Stimulated activated CD8-positive, alpha-beta memory T cell treated with anti-CD3 and anti-CD28 coated beads, Interleukin-4, amount 100 ng/mL, for 4 hours (primary cell): ENCODE measurements at places on chromosomes 7 and 10.

GRCh38 chr7:137791930-137792329, 54.8 kb downstream of the DGKI start:
- no peak for DNase-seq

DNA sequence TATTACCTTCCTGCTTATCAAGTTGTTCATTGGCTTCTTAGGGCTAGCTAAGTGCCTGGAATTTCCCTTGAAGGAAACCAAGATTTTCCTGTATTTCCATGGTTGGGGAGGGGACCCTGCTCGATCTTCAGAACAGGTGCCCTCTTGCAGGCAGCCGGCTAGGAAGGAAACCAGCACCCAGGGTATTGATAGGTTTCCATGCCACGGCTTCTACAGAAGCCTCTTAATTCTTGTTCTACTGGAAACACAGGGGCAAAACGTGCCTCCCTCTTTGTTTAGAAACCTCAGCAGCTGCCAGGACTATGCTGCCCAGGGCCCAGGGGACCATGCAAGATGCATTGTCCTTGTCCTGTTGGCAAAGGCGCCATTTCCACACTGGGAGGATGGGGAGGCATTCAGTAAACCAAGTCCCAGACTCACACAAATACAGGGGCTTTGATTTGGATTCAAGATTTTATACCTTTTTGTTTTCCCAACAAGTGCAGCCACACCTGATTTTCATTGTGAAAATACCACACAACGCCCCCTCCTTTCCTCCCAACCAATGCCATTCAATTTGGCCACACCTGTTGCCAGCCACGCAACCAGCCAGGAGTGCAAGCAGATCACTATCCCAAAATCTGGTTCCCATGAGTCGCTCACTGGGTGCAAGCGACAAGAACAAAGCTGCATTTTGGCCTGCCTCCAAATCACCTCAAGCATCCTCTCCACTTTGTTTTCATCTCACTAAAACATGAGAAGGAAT, 29.6 kb downstream of the C10orf71 start:
- DNase-seq = no peak

- DNase-seq = no peak
Observed at GRCh38 chr10:76618641-76619040, 1019.0 kb downstream of the KCNMA1 start.

- no peak for DNase-seq
Observed at GRCh38 chr10:102988404-102989314, 70.6 kb downstream of the CNNM2 start.

- DNase-seq = no peak
Observed at GRCh38 chr10:110778211-110778610, 93.5 kb upstream of the PDCD4 start.

DNA sequence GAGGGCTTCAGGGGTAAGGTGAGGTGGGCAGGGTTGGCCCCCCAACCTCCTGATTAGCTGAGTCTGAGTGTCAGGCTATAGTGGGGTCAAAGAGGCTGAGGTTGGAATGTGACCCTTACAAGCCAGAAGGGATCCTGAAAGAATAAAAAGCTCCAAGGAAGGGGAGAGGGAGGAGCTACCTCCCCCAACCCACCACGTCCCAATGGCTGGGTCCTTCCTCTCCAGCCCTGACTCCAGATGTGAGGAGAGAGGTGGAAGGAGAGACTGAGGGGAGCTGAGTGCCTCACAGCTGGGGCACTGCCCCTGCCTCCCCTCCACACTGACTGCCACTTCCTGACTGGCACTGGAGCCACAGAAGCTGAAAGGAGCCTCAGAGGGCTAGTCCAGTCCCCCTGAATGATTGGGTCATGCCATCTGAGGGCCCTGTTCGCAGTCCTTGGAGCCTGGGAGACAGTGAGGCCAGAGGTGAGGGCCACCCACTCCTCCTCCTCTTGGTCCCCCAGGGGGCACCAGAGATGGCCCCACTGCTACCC, 20.6 kb downstream of the IMPDH1 start:
- DNase-seq = no peak

DNA sequence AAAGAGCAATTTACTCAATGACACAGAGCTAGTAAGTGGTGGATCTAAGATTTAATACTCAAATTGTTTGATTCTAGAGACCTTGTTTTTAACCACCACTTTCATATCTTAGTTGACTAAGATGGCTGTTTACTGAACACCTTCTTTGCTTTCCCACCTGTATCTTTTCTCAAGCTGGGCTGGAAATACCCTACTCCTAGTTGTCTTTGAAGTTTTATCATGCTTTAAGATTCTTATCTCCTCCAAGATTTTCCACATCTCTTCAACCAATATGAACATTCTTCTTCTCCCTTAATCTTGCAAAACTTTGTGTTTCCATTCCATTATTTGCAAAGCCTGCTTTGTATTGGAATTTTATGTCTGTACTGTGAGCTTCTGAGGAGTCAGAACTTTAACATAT, 157.9 kb downstream of the NXPH1 start:
- DNase-seq = no peak

DNA sequence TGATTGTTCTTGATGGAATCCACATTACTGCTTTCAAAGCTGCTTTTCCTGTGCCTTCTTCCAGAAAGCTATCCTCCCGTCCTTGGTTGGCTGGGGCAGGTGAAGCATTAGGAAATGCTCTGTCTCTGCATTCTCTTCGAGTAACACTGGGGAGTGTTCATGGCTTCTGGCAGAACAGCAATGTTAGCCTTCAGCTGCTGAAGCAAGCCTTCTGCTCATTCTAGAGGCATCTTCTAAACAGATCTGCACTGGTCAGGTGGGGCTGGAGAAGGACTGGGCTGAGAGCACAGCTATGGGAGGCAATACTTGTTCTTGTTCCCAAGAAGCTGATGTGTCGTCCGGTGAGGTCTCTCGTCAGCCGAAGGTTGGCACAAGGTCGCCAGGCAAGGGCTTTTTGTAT, 80.6 kb downstream of the MGMT start:
- DNase-seq = no peak

- peak; percentile 80 for DNase-seq
Observed at GRCh38 chr7:2354186-2354938, at the start of gene EIF3B. Gene EIF3B, plus strand, starts transcription at chr7:2354827. Its CDS starts 95 bp downstream, at chr7:2354922.

GRCh38 chr10:43960981-43961380, 312.3 kb upstream of the ZNF32 start:
- DNase-seq = no peak

DNA sequence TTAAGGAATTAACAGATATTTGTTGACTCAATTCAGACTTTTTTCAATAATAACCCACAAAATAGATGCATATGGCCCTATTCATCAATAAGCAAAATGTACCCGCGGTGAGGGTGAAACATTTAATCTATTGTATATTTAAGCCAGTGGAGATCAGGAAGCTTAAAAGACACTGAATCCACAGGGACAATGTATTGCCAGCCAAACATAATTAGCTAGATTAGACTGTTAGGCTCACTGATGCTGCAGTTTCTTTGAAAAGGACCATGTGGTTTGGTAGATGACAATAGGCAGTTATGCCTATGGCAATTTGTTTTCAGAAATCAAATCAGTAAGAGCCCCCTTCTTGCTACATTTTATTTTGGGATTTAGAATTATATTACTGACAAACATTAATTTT, 87.3 kb upstream of the PLXDC2 start:
- DNase-seq = no peak

GRCh38 chr7:128909625-128910568, 612 bp downstream of the KCP start:
- DNase-seq = no peak

- DNase-seq = no peak
Observed at GRCh38 chr7:157690058-157690832, 353.4 kb downstream of the DNAJB6 start.

DNA sequence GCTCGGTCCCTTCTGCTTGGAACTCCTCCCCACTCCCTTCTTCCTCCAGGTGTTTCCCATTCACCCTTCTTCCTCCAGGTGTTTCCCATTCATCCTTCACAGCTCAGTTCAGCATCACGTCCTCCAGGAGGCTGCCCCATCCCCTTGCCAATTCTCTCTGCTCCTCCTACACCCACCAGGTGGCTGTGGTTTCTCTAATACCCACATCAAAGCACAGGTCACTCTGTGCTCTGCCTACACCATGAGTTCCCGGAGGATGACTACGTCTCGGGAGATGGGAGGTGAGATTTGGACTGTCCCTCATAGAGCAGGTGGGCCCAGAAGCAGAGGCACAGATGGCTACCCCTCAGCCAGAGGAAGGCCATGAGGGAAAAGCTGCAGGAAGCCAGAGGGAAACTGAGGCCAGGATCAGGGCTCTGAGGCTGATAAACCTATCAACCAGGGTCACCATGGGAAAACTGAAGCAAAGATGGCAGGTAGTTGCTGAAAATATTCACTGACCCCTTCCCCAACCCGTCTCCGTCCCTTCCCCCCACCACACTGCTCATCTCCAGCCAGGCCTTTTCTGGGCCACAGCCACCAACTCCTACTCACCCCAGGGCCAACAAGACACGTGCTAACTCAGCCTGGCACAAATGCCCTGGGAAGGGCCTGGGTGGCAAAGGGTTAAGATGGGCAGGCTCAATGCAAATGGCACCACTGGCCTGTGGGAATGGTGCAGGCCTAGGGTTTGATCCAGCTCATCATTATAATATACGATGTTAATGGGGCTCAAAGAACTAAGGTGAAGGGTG, 56.6 kb upstream of the CPXM2 start:
- DNase-seq = no peak

- no peak for DNase-seq
Observed at GRCh38 chr10:79413196-79413595, 32.2 kb downstream of the ZCCHC24 start.

DNA sequence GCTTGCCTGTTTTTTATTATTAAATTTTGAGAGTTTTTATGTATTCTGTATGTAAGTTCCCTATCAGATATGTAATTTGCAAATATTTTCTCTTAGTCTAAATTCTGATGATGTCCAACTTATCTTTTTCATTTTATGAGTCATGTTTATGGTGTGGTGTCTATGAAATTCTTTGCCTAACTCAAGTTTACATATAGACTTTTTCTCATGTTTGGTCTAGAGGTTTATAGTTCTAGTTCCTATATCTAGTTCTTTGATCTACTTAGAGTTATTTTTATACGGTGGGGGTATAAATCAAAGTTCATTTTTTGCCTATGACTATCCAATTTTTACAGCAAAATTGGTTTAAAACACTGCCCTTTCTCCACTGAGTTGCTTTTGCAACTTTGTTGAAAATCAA, 26.3 kb upstream of the CCDC7 start:
- DNase-seq = no peak

- no peak for DNase-seq
Observed at GRCh38 chr7:47551668-47552440, 30.1 kb downstream of the TNS3 start.

GRCh38 chr7:112908086-112908485, 117.9 kb upstream of the TMEM168 start:
- no peak for DNase-seq

- no peak for DNase-seq
Observed at GRCh38 chr7:67462781-67463191, 466.2 kb downstream of the TYW1 start.

GRCh38 chr10:29861811-29862505, 197.4 kb downstream of the JCAD start:
- no peak for DNase-seq

- no peak for DNase-seq
Observed at GRCh38 chr10:689452-690371, at the start of gene DIP2C. Gene DIP2C, minus strand, starts transcription at chr10:689668. Its CDS starts 90 bp downstream, at chr10:689578.

DNA sequence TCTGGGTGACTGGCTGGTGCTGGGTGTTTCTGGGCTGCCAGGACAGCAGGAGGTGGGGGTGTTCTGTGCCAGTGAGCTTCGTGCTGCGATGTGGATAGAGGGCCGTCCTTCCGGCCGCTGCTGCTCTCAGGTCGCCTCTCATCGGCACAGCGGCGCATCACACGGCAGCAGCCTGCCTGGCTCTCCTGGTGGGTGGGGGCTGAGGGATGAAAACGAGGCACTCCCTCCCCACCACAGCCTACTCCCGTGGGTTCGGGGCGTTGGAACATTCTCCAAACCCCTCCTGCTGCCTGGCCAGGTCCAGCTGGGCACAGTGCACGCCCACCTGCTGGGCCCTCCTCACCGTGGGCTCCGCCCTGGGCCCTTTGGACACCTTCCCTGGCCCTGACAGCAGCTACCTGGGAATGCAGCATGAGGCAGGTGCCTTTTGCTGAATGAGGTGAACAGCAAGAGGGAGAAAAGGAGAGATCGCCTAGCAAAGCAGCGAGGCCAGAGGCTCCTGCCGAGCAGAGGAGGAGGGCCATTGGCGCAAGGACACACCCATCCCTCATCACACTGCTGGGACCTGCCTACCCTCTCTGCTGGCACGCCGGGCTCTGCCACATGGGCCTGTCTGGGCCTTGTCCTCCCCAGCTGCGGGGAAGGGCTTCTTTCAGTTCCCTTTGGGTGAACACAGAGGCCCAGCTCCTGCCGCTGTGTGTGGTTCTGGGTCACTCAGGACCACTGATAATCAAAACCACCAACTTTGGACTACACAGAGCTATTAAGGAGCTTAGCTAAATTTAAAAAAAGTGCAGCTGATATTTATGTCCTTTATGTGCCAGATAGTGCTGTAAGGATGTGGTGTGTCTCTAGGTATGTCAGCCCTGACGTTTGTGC, 33.4 kb downstream of the INPP5A start:
- no peak for DNase-seq

DNA sequence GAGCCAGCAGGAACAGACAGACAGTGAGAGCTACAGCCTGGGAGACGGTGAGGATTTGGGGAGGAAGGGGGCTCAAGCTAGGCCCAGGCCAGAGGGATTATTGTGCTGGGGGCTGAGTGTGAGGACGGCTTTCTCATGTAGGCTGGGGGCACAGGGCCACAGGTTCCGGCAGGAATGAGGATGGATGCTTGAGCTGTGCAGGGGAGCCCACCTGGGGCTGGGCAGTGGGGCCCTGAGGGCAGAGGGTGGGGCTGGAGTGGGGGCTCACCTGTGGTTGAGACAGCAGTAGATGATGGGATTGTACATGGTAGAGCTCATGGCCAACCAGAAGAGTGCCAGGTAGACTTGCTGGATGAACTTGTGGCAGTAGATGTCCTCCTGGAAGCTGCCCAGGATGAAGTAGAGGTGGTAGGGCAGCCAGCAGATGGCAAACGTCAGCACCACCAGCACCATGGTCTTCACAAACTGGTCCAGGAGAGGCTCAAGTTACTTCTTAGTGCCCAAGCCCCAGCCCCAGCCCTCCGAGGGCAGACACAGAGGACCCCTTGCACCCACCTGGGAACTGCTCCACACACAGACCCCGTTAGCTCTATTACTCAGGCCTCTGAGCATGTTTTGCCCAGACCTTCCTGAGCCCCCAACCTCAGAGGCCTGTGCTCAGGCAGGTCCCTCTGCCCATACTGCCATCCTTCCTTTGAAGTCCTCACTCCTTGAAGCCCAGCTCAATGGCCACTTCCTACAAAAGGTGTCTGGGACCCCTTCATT, 9.7 kb downstream of the TACR2 start:
- no peak for DNase-seq

- DNase-seq = no peak
Observed at GRCh38 chr10:9634466-9634865, 1383.2 kb upstream of the CELF2 start.

DNA sequence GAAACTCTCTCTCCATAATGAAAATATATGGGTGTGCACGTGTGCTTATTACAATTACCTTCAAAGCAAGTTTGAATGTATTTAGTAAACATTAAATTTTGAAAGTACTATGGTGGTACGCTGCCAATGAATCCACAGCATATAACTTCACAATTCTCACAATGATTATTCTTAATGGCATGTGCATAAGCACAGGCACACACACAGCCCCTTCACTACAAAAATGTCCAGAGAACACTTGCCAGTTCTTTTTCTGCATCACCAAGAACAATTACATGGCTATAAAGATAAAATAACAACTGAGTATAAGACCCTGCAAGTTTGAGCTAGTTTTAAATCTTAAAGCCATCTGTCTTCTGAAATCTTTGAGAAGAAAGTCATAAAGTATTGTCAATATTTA, 22.2 kb downstream of the SGCE start:
- DNase-seq = no peak

- DNase-seq = no peak
Observed at GRCh38 chr7:41942468-41943093, 239.7 kb upstream of the INHBA start.

GRCh38 chr10:31467791-31468535, 148.9 kb downstream of the ZEB1 start:
- no peak for DNase-seq
